Amniotic stem cell (primary cell): ENCODE measurements at places on chromosomes 5 and 9.

DNA sequence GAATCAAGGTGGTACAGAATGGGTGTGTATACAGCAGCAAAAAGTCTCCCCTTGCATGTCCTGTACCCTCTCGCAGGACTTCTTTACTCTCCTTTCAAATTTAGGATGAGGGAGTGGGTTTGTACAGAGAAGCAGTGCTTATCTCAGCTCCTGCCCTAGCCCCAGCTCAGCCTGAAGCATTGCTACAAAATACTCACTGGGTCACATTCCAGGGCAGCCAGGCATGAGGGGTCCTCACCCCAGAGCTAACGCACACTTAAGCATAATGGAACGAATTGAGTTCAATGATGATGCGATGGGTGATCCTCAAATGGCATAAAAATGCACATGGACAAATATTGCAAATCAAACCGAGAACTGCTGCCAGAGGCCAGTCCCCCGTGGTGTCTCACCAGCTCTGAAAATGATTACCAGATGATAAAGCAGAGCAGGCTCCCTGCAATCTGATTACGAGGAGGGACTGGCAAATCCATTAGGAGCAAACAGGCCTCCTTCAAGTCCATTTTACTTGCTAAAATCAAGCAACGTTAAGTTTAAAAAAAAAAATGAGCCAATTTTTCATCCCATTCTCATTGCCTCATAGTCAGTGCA, 231.6 kb upstream of the TAS2R1 start:
- no peak for DNase-seq

- DNase-seq = no peak
These were observed 131.5 kb downstream of the MTX3 start for GRCh38 chr5:79859588-79859987.

- no peak for DNase-seq
These were observed 18.0 kb downstream of the XRCC4 start for GRCh38 chr5:83095163-83095956.

- no peak for DNase-seq
These were observed 54.1 kb downstream of the PRRC1 start for GRCh38 chr5:127571314-127572131.

DNA sequence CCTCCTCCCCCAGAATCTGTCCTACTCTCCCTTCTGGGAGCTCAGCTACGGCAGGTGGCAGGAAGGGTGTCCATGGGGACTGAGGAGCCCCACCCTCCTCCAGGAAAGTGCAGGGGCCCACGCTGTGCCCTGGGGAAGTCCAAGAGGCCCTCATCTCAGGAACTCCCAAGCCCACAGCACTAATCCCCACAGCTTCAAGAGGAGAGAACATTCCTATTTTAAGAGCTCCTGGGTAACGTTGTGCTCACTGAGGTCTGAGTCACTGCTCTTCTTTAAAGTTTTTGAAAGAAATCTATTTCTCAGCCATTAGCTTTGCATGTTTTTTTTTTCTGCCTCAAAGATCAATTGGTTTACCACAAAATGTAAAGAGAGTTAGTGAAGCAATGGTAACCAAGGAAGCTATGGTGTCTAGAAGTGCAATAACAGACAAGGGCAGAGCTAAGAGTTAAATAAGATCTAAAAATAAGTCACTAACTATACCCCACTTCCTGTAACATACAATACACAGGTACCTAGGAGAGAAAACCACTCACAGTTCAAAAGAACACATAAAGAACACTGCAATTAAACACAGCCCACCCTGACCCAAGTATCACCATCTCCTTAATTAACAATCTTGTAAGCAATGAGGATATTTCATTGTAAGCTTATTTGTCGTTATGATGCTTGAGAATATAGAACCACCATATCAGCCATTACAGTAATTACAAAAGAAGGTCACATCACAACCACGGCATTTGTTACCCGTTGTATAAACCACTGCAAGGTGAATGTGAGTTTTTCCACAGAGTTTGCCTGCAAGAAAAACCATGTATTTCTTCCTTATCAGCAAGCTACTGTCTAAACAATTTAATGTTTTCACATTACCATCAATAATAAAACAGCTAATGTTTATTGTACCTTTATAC, 382.3 kb upstream of the SLC30A5 start:
- no peak for DNase-seq

DNA sequence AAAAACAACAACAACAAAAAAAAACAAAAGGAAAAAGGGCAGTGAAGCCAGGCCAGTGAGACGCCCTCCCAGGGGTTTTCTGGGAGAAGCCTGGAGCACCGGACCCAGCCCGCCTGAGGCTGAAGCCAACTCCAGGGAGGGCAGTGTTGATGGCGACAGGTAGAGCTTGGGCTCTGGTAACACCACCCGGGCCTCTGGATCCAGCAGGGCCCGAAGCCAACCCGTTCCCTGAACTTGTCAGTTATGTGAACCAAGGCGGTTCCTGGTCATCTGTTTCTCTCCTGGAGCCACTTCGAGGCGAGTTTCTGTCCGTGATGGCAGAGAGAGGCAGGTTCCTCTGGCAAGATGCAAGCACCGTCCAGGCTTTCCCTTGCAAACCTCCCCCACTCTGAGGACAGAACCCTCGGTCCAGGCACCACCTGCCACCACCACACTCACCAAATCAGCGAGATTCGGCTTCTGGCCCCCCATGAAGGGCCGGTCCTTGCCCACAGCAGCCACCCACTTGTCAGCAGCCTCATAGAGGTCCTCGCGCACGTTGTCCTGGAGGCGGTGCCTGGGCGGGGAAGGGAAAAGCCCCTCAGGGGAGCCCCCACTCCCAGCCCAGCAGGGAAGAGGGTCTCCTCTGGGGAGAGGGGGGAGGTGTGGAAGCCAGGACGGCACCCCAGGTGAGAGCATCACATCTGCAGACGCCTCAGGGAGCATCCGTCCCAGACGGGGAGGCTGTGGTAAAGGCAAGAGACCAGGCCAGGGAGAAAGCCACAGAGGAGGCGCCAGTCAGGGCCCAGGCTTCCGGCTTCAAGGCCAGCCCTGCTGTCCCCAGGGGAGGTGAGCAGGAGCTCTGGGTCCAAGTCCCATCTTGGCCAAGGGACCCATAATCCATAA, 5.4 kb downstream of the PTGES2 start:
- DNase-seq = no peak

DNA sequence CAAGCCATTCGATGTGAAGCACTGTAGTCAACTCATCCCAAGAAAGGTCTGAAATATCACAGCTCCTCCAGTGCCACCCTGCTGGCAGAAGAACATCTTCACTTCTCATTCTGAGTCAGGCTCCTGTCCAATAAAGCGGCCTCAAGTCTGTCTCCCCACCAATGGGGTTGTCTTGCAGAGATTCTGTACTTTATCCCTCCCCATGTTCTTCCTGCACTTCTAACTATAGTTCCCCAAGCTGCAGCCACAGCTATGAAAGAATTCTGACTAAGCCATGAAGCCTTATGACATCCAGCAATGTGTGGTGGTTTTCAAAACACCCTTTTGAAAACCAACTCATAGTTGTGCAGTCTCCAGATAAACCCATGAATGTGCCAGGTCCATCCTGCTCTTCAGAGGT, 6.8 kb downstream of the MACROH2A1 start:
- peak; percentile 19 for DNase-seq

GRCh38 chr5:53339962-53340540, 140.4 kb upstream of the FST start:
- DNase-seq = no peak

DNA sequence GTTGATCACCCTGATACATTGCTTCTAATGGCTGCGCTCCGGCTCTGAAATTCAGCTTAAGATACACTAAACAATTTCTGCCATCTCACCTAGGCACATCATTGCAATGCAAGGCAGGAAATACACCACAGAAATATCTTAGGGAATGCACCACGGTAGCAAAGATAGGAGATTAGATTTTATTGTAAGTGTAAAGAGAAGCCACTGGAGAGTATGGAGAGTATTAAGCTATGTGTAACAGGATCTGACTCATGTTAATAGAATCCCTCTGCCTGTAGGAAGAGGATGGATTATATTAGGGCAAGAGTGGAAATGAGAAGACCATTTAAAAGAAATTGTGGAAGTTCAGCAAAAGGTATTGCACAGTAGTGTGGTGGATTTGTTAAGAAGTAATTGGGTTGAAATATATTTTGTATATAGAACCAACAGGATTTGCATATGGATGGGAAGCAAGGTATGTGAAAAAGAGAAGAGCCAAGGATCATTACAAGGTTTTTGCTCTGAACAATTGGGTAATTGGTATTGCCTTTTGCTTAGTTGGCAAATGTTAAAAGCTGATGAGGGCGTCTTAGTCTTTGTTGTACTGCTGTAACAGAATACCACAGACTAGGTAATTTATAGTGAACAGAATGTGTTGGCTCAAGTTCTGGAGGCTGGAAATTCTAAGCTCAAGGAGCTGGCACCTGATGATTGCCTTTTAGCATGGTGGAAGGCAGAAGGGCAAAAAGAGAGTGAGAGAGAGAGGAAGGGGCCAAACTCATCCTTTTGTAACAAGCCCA, 636.1 kb downstream of the PSAT1 start:
- no peak for DNase-seq

DNA sequence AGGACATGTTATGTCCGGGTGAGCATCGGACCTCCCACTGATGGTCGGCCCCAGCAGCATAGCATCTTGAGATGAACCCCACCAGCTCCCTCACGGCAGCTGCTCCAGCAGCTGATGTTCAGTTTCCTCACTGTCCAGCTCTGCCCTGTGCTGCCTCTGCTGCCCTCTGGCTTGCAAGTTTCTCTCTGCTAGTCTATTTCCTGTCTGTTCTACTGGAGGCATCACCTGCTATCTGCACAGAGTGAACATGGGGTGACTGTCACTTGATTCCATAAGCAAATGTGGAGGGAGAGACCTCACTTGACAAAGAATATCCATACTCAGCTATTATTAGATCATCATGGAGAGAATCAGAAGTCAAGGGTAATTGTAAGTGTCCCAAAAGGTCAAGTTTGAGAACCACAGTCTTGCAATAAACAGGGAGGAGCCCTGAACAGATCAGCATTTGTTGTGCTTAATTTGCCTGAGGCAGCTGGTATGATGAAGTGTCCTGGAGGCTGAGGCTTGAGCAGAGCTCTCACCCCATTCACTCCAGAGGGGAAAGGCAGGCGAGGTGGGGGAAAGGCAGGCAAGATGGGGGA, 702.8 kb downstream of the SEMA5A start:
- peak; percentile 6 for DNase-seq
